ENCODE measurements at places on chromosomes 5 and 9. TPM values are rescaled to one million over a fixed set of nuclear protein-coding genes. Genes with fewer than 3 reads are reported as not detected.

GRCh38 chr9:107606149-107606790, 116.7 kb upstream of the KLF4 start:
- H3K4me3 ChIP-seq, result no peak overlapping the region
- H3K36me3 ChIP-seq, result no peaks in the 10 kb centered on the region
- no peak overlapping the region for H3K27ac ChIP-seq
- H3K4me1 ChIP-seq, result no peaks in the 10 kb centered on the region

GRCh38 chr9:21322911-21323461, 12.2 kb downstream of the KLHL9 start:
- DNase-seq, result no peak
- H3K36me3 ChIP-seq, result peaks cover 8% of the 10 kb centered on the region
- no peaks in the 10 kb centered on the region for H3K27me3 ChIP-seq
- H3K4me3 ChIP-seq, result no peak overlapping the region

DNA sequence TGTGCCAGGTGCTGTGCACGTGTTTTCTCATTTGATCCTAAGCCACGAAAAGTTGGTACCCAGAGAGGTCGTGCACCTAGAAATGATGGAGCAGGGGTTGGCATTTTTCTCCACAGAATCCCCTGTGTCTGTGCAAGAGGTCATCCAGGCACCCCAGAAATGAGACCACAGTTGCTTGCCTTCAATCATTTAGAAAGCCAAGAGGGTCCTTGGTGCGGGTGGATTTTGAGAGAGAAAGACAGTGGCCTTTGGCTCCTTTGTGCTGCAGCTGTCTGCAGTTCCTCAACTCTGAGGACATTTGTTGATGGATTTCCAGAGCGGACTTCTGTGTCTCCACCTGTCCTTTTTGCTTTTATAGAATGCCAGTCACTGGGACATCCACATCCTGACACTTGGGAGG, 33.8 kb upstream of the SPRY4 start:
- no peaks in the 10 kb centered on the region for H3K36me3 ChIP-seq
- H3K27me3 ChIP-seq, result peaks cover 3% of the 10 kb centered on the region
- no peak overlapping the region for H3K4me3 ChIP-seq
- H3K4me1 ChIP-seq, result peaks cover 40% of the 10 kb centered on the region
- H3K27ac ChIP-seq, result no peak overlapping the region

DNA sequence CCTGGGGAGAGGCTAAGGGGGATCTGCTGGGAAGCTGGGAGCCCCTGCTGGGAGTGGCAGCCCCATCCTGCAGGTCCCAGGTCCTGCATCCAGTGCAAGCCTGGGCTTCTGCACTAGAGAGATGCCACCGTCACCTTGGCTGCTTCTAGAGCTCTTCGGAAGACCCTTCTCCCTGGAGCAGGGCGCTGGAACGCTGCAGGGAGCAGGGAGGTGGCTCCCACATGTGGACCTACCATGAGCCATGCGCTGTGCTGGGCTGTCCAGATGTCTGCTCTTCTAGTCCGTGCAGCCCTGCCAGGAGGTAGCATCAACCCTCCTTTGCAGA, 90.9 kb upstream of the PHYKPL start:
- no peaks in the 10 kb centered on the region for H3K36me3 ChIP-seq
- H3K27me3 ChIP-seq, result peaks cover 7% of the 10 kb centered on the region
- H3K4me3 ChIP-seq, result no peak overlapping the region
- DNase-seq, result no peak

GRCh38 chr5:179154991-179155955, 95.1 kb downstream of the ZNF354C start:
- H3K4me3 ChIP-seq, result no peak overlapping the region
- no peak overlapping the region for H3K27ac ChIP-seq
- H3K27me3 ChIP-seq, result peaks cover 6% of the 10 kb centered on the region
- no peaks in the 10 kb centered on the region for H3K36me3 ChIP-seq

DNA sequence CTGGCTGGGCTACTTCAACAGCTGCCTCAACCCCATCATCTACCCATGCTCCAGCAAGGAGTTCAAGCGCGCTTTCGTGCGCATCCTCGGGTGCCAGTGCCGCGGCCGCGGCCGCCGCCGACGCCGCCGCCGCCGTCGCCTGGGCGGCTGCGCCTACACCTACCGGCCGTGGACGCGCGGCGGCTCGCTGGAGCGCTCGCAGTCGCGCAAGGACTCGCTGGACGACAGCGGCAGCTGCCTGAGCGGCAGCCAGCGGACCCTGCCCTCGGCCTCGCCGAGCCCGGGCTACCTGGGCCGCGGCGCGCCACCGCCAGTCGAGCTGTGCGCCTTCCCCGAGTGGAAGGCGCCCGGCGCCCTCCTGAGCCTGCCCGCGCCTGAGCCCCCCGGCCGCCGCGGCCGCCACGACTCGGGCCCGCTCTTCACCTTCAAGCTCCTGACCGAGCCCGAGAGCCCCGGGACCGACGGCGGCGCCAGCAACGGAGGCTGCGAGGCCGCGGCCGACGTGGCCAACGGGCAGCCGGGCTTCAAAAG, 36.9 kb upstream of the TTC1 start:
- DNase-seq, result peak; percentile 49

- H3K27ac ChIP-seq, result no peak overlapping the region
- H3K27me3 ChIP-seq, result no peaks in the 10 kb centered on the region
- H3K36me3 ChIP-seq, result no peaks in the 10 kb centered on the region
- H3K4me1 ChIP-seq, result no peaks in the 10 kb centered on the region
- H3K4me3 ChIP-seq, result no peak overlapping the region
These were observed 235.0 kb downstream of the ISL1 start for GRCh38 chr5:51618234-51618633.

DNA sequence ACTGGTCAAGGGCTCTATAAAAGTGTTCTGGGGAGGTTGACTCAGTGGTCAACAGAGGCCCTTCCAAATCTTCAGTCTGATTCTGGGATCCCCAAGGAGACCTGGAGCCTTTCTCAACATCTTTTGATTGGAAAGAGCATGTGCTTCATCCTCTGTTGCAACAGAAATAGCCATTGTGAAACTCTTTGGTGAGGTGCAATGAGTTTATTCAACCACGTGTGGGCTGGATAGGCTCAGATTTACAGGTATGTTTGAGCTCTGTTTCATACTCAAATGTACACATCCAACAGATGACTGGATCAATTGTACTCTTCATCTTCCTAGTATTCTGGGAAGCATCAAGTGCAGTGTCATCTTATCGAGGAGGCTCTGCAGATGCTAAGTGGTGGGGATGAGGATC, 60.5 kb downstream of the CTSL start:
- no peak overlapping the region for H3K27ac ChIP-seq
- no peaks in the 10 kb centered on the region for H3K27me3 ChIP-seq
- H3K4me3 ChIP-seq, result no peak overlapping the region
- H3K36me3 ChIP-seq, result no peaks in the 10 kb centered on the region

GRCh38 chr5:26121338-26121737, 917.0 kb downstream of the CDH9 start:
- H3K36me3 ChIP-seq, result no peaks in the 10 kb centered on the region
- DNase-seq, result peak; percentile 8
- no peak overlapping the region for H3K27ac ChIP-seq
- H3K4me1 ChIP-seq, result peaks cover 3% of the 10 kb centered on the region
- no peaks in the 10 kb centered on the region for H3K27me3 ChIP-seq
- H3K4me3 ChIP-seq, result no peak overlapping the region

DNA sequence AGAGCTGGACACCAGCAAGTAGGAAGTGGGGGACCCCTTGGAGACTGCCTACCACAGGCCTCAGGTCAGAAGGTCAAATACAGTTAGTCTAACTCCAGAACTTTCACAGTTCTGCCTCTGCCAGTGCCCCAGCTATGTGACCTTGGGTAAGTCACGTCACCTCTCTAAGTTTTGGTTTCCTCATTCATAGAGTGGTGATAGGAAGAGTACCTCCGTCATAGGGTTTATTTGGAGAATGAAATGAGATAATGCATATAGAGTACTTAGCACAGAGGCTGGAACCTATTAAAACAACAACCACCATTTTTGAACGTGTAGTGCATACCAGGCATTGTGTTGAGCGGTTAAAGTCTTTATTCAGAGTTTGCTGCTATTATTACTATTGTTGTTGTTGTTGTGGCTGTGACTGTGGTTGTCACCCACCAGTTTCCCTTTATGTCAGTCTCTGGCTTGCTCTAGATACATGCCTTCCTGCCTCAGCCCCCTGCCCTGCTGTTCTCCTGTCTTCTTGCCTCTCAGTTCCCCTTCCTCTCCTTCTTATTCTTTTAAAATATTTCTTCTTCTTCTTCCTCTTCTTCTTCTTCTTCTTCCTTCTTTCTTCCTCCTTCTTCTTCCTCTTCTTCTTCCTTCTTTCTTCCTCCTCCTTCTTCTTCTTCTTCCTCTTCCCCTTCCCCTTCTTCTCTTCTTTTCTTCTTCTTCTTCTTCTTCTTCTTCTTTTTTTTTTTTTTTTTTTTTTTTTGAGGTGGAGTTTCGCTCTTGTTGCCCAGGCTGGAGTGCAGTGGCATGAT, 67.8 kb downstream of the RALGPS1 start:
- H3K27me3 ChIP-seq, result peaks cover 2% of the 10 kb centered on the region
- H3K36me3 ChIP-seq, result no peaks in the 10 kb centered on the region
- no peak overlapping the region for H3K4me3 ChIP-seq
- no peak for DNase-seq

DNA sequence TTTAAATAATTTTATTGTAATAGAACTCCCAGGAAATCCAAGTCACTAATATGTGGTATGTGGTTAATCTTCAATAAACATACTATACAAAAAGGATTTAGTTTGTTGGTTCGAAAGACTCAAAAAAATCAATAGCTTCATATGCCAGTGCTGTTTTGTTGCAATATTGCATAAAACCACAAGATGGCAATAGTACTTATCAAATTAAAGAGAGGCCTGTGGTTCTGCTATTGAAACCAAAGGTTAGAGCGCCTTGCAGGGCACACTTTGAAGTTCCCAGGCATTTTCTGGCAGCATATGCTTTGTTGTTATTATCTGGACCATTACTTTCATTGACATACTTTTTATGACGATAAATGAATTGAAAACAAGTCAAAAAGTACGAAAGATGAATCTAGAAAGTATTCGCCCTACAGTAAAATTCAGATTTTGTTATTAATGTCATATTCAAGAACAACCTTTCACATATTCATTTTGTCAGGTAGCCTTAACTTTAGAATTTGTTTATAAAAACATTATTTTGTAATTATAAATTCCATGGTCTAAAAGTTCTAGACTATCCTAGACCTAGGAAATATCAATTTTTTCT, 316.3 kb downstream of the MCTP1 start:
- H3K36me3 ChIP-seq, result no peaks in the 10 kb centered on the region
- peak; percentile 38 for DNase-seq
- no peaks in the 10 kb centered on the region for H3K4me1 ChIP-seq
- H3K4me3 ChIP-seq, result no peak overlapping the region

- H3K27me3 ChIP-seq, result no peaks in the 10 kb centered on the region
- no peaks in the 10 kb centered on the region for H3K4me1 ChIP-seq
- no peak overlapping the region for H3K27ac ChIP-seq
- H3K4me3 ChIP-seq, result no peak overlapping the region
- no peaks in the 10 kb centered on the region for H3K36me3 ChIP-seq
These were observed 34.7 kb downstream of the SH3TC2 start for GRCh38 chr5:149028161-149028560.

GRCh38 chr5:157857816-157858526, 974 bp downstream of the CLINT1 start:
- H3K27ac ChIP-seq, result peak overlapping the region; percentile 98
- H3K27me3 ChIP-seq, result peaks cover 8% of the 10 kb centered on the region
- no peak for DNase-seq
- peak overlapping the region; percentile 96 for H3K4me3 ChIP-seq

DNA sequence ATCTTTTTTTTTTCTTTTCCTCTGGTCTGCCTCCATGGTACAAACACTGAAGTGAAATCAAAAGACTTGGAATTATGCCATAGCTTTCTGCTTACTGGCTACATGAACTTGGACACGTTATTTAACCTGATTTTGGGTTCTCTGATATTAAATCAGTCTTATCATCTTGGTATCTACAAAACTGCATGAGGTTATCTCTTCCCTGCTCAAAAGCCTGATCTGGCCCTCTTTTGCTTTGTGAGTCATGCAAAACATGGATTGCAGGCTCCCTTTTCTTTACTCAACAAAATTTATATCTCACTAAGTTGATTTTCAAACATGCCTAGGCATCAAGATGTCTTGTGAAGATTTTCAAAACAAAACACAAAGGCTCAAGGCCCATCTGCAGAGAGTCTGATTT, 45.9 kb upstream of the FST start:
- H3K27ac ChIP-seq, result no peak overlapping the region
- H3K4me3 ChIP-seq, result no peak overlapping the region
- H3K27me3 ChIP-seq, result no peaks in the 10 kb centered on the region
- H3K36me3 ChIP-seq, result peaks cover 2% of the 10 kb centered on the region
- no peaks in the 10 kb centered on the region for H3K4me1 ChIP-seq

GRCh38 chr5:61401726-61402125, 69.7 kb downstream of the ZSWIM6 start:
- H3K36me3 ChIP-seq, result no peaks in the 10 kb centered on the region
- peak overlapping the region; percentile 31 for H3K4me3 ChIP-seq

DNA sequence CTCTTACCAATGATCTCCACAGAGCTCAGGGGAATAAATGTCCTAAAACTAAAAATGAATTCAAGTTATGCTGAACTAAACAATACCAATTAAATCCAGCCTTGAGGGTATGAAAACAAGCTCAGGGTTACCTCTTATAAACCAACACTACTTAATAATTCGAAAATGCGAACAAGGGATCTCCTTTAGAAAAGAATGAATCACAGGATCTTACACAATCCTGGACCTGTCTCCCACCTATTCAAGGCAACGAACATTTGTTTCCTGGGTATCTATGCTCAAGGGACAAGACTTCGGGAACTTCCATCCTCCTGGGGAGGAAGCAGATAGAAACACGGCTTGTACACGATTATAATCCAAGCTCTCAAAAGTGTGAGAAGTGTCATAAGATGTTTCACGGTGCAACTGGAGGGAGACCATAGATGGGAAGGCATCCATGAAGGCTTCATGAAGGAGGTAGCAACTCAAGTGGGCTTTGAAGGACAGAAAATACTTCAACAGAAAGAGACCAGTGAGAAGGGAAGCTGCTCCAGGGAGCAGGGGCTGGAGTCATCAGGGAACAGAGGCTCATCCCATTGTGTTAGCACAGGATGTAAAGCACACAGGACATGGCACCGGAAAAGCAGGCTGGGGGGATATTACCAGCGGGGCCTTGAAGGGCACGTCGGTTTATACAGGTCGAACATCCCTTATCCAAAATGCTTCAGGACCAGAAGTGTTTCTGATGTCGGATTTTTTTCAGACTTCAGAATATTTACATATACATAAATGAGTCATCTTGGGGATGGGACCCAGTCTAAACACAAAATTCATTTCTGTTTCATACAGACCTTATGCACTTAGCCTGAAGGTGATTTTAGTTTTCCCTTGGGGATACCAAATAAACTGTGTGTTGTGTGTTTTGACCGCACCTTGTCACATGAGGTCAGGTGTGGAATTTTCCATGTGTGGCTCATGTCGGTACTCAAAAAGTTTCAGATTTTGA, 87.4 kb downstream of the TLE1 start:
- peak; percentile 55 for DNase-seq
- peaks cover 60% of the 10 kb centered on the region for H3K36me3 ChIP-seq
- peaks cover 74% of the 10 kb centered on the region for H3K4me1 ChIP-seq
- H3K27ac ChIP-seq, result peak overlapping the region; percentile 97

CATSPER3 gene
- total RNA-seq, result 0.33 TPM

PCDHGA8 gene
- total RNA-seq, result 2.6 TPM

IL17B gene
- total RNA-seq, result not detected

LRRC26 gene
- total RNA-seq, result not detected

BTNL9 gene
- 24.3 TPM for total RNA-seq

PCDHA7 gene
- 2.9 TPM for total RNA-seq

PCDHAC2 gene
- total RNA-seq, result 5.2 TPM

RASGRF2 gene
- total RNA-seq, result 2.5 TPM
